NCI-H2227 treated with DMSO at 0.1 percent for 48 hours (cell line): ENCODE measurements at places on chromosomes 16 and 17.

GRCh38 chr17:28712032-28712704, 480 bp upstream of the PROCA1 start:
- no peak for DNase-seq

GRCh38 chr17:34961093-34961911, at the start of the genes CCT6B and ZNF830:
Gene CCT6B, minus strand, starts transcription at chr17:34961460. Its CDS starts 67 bp downstream, at chr17:34961393.
Gene ZNF830, plus strand, starts transcription at chr17:34961540. Its CDS starts 27 bp downstream, at chr17:34961567.
- peak; percentile 80 for DNase-seq

- DNase-seq: no peak
Measured at GRCh38 chr17:29007860-29008455, 2.1 kb upstream of the SEZ6 start.

- DNase-seq: no peak
Measured at GRCh38 chr16:57950382-57950781, 20.5 kb downstream of the CNGB1 start.

DNA sequence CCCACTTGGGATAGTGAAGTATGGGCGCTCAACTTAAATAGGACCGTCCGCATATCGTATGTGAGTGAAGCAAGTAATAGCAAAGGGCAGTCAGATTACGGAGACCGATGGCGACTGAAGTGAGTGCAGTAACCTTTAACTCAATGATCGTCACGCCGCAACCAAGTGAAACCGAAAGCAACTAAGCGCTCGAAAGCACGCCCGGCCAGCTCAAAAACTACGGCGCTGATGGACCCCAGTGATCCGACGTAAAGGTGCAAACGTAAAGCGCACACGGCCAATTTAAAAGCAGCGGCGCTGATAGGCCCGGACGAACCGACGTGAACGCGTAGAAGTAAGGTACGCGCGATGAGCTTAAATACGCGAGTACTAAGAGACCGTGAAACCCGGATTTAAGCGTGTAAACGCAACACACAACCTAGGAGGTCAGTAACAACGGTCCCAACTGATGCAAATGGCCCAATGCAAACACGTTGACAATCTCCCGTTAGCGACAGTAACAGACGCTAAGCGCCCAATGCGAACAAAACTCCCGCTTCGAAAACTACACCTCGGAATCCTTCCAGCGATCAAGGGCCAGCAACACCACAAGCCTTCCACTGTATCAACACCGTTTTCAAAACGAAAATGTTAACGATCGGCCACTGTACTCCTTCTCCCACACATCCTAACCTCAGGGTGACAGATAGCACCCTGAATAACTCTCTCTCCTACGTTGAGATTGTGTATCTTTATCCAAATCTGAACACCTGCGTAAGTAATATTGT, 37.9 kb upstream of the ARL4D start:
- DNase-seq: peak; percentile 98

DNA sequence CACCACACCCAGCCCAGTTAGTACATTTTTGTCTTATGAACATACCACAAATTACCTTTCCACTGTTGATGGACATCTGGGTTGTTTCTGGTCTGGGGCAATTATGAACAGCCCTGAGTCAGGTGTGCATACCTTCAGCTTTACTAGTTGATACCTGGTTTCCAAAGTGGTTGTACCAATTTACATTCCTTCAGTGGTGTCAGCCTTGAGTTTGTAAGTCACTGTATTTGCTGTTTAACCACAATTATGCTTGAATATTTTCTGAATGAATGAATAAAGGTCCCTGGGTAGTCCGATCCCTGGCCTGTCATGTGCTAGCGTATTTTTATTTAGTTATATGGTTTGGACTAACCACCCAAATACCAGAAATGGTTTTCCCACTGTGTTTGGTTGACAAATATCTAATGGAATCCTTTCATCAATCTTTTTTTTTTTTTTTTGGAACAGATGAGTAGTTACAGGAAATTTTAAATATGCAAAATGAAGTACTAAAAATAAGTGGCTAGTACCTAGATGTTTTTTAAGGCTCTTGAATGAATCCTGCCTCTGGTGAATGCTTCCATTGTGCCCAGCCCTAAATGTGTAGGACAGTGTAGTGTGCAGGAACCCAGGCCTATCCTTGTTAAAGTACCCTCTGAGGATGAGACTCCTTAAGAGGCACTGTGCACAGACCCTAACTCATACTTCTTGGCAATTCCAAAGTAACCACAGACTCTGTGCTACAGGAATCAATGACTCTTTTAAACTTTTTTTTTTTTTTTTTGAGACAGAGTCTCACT, 3.7 kb downstream of the DUSP14 start:
- DNase-seq: no peak

DNA sequence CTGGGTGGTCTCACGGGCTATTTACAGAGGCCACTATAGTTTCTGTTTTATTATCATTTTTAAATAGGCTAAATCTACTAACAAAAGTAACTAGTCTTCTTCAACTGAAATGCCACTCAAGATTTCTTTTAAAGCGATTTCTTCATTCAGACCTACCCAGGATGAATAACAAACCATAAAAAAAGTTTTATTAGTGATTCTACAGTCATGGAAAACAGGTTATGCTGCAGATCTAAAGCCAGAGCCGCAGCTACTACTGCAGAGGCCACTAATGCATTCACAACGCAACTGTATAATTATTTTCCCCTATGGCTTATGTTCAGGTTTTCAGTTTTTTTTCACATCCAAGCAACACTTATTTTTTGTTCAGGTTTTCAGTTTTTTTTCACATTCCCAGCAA, 136.2 kb upstream of the AXIN2 start:
- peak; percentile 16 for DNase-seq

DNA sequence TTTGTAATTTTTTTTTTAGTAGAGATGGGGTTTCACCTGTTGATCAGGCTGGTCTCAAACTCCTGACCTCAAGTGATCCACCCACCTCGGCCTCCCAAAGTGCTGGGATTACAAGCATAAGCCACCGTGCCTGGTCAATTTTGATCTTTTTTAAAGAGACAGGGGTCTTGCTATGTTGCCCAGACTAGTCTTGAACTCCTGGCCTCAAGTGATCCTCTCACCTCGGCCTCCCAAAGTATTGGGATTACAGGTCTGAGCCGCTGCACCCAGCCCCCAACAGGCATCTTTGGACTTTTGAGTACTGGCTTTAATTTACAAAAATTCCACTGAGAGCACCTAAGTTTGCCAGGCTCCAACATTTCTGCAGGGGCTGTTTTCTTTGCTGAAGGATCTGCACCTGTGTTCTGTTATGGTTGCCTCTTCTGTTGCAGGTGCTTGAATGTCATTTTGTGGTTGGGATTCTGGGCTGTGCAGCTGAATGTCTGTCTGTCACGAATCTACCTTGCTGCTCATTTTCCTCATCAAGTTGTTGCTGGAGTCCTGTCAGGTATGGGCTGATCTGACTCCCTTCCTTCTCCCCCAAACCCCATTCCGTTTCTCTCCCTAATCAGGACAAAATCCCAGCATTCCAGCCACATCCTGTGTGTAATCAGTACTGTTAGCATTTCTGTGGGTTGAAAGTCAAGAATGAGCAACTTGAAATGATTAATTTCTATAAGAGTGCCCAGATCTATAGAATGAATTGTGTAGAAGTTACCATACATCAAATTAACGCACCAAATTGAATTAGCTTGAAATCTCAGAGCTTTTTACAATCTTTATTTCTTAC, 8.5 kb downstream of the G6PC1 start:
- DNase-seq: no peak

- DNase-seq: no peak
Measured at GRCh38 chr17:74502861-74503260, 28.4 kb downstream of the CD300LB start.

GRCh38 chr16:82033006-82033405, 2.0 kb upstream of the HSD17B2 start:
- no peak for DNase-seq

DNA sequence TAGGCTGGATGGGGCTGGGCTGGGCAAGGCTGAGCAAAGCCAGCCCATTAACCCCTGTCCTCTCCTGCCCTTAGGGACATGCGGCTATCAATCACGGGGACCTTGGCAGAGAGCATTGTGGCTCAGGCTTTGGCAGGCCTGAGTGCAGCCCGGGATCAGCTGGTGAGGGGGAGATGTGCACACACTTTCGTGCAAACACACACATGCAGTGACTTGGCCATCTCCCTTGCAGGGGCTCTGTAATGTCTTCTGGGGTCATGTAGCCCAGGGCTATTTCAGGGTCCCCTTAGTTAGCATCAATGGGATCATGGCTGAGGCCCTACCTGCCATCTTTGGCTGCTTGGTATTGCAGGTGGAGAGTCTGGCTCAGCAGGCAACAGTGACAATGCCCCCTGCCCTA, 6.9 kb downstream of the CARMIL2 start:
- no peak for DNase-seq

GRCh38 chr17:64786337-64786736, 124.2 kb upstream of the SMURF2 start:
- DNase-seq: no peak

- DNase-seq: no peak
Measured at GRCh38 chr17:15392326-15392741, 50.9 kb upstream of the TEKT3 start.

- no peak for DNase-seq
Measured at GRCh38 chr17:38559880-38560230, 45.9 kb downstream of the SRCIN1 start.

DNA sequence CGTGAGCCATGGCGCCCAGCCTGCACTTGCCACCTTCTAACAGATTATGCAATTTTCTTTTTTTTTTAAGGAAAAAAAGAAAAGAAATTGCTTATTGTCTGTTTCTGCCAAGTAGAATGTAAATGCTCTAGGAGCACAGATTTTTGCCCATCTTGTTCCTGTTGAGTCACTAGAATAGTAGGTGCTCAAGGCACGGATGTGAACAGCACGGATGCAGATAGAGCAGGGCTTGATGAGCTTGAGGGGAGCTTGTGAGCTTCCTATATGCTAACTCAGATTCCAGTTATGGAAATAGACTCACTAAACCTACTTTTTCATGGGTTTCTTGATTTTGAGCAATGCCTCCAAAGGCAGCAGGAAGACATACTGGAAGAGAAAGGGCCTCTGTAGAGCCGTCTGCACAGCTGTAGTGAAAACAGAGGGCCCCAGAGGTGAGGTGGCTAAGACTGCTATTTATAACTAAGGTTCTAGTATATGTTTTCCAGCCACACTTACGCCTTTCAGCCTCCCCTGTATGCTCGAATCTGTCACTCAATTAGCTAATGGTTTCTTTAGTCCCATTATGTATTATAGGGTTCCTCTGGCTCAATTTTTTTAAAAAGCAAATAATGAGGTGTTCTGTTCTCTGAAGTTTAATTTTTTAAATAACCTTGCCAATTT, 72.8 kb downstream of the WWP2 start:
- DNase-seq: peak; percentile 24

DNA sequence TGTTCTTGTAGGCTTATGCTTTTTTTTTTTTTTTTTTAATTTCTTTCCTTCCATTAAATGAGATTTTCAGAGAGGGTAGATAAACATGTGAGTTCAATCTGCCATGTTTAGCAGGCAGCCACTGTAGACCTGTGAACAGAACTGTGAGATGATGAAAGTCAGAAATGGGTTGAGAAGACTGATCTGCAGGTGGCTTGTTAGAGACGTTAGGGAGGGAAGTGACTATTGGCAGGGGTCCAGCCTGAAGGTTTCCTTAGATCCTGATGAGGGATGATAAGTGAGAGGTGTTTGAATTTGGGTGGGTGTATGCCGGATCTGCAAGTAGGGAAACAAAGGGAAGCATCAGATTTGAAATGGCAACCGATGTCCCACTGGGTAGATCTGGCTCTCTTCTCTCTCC, 157.8 kb downstream of the HS3ST3B1 start:
- no peak for DNase-seq

DNA sequence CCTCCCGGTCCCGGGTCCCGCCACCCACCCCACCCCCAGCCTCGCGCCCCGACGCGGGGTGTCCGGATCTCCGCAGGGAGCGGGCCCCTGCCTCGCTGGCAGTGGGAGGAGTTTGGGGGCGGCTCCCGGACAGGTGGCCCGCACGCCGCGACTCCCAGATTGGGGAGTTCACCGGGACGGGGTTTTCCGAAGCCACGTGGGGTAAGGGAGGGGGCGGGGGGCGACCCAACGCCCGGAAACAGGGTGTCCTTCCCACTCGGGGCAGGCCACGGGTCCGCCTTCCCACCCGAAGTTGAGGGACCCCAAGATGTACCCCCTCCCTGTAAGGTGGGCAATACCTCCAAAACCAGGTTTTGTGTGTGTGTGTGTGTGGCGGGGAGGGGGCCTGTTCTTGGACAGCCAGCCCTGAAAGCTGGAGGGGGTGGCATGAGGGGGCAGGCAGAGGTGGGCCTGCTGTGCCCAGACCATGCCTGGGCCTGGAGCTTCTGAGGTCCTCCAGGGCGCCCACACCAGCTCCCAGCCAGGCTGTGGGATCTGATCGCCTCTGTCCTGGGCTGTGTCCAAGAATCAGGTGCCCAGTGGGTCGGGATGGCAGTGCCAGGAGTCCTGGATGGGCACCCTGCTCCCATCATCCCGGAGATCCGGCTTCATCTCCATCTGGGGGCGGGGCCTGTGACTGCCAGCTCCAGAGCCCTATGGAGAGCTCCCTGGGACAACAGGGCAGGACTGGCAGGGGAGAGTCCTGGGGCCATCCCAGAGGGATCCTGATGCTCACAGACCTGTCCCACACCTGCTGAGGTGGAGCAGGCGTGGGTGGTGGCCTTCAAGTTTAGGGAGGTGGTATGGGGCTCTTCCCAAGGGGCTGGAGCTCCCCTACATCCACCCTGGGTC, 767 bp downstream of the SYNGR2 start:
- DNase-seq: no peak

GRCh38 chr17:75738218-75738802, 17.1 kb downstream of the ITGB4 start:
- DNase-seq: no peak

DNA sequence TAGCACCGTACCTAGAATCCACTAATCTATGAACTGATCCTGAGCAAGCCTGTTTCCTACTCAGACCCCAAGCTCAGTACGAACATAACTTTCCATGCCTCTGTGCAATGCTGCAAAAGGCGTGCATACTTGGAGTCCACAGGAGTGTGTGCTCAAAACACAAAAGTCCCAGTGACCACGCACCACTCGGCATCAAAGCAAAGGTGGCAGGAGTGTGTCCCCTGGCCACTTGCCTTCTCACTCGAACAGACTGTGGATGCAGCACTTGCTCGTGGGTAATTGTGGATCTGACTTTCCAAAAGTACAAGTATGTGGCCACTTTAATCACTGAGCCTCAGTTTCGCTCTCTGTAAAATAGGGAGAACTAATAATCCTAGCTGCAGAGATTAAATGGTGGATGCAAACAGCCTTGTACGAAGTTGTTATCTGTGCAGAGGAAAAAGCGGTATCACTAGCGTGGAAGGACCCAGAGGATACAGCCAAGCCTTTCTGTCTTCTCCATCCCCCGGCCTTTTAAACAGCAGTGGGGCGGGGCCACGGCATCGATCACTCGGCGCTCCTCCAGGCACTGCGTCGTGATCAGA, 311 bp upstream of the KDM8 start:
- no peak for DNase-seq

- peak; percentile 63 for DNase-seq
Measured at GRCh38 chr16:66315210-66315825, 51.2 kb upstream of the CDH5 start.

DNA sequence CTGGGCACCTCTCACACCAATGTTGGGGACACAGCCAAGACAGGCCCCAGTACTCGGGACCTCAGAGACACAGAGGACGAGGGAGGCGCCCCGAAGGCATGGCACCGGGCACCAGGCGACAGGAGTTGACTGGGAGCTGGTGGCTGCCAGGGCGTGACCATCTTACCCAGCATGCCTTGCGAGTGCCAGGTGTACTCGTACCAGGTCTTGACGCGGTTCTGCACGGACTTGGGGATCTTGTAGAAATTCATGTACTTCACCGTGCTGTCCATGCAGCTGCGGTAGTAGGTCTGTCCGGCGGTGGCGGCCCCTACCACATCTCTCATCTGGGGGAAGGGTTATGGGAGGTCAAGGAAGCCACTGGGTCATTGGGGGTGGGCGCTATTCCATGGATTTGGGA, 67.3 kb downstream of the CNGB1 start:
- no peak for DNase-seq

GRCh38 chr16:14576532-14576931, 53.5 kb downstream of the PARN start:
- no peak for DNase-seq
